ENCODE measurements at places on chromosomes 5 and 9.

DNA sequence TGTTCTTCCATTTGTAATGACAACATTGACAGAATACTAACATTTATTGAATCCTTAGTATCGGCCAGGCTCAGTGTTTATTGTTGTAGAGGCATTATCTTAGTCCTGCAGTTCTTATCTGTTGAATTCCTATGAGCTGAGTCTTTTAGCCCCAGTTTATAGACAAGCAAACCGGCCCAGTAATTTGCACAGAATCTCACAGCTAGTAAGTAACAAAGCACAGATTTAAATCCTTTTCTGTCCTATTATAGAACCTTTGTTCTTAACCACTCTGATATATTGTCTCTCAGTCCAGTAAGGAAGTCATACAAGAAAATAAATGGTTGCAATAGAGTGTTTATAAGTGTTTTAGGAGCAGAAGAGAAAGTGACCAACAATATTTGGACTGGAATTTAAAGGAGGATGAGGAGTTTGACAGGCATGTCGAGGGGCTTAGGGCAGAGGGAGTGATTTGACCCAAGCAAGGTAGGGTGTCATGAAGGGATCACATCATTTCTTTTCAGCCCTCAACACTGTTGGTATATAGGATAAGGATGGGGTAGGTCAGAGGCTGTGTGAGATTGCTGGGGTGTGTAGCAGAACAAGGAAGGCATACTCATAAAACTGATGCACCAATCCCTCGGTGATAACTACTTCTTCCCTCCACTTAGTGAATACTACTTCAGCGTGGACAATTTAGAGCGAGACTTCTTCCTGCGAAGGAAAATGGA lies 39.5 kb downstream of the LARP1 start:
- DNase-seq: no peak

- no peak for DNase-seq
Observed at GRCh38 chr5:31832966-31833365, 194.0 kb downstream of the PDZD2 start.

DNA sequence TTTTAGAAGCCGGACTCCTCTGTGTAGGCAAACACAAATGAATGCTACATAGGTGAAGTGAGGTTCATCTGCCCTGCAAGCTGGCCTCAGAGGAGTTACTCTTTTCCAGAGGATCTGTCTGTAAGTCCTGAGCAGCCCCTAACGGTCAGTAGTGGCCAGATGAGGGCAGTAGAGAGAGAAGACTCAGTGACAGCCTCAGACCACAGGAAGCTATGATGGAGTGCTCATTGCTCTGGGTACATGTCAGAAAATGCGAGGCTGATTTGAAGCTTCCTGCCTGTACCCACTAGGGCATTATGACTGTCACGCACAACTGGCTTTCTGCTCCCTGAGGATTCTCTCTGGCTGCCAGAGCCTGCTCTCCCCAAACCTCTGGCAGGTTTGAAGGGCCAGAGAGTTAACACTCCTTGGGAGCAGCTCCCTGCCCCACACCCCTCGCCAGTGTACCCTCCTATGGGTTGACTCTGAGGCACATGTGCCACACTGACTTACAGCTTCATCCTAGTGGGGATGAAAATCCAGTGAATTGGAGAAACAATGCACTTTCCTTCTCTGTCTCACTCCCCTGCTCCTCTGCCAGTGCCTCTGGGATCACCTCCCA lies 141.5 kb downstream of the GABRG2 start:
- DNase-seq: peak; percentile 28

DNA sequence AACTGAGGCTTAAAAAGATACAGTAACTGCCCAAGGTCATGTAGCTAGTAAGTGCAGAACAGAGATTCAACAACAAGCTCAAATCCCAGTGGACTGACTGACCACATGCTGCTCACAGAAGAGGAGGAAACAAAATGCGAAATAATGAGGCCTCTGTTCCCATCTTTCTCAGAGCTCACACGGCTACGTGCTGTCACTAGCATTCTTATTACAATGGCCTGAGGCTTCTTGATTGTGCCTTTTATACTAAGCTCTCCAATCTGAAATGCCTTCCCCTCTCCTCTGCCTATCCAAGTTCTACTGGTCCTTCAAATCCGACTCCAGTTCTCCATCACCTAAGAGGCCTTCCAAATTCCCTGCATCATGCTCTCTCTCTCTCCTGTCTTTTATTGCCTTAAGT lies 26.0 kb downstream of the SGTB start:
- no peak for DNase-seq

- no peak for DNase-seq
Observed at GRCh38 chr9:121348221-121348620, 21.8 kb downstream of the STOM start.

- DNase-seq: no peak
Observed at GRCh38 chr9:94697972-94698581, 28.4 kb upstream of the AOPEP start.

- no peak for DNase-seq
Observed at GRCh38 chr9:93826905-93827544, 128.1 kb downstream of the BARX1 start.

DNA sequence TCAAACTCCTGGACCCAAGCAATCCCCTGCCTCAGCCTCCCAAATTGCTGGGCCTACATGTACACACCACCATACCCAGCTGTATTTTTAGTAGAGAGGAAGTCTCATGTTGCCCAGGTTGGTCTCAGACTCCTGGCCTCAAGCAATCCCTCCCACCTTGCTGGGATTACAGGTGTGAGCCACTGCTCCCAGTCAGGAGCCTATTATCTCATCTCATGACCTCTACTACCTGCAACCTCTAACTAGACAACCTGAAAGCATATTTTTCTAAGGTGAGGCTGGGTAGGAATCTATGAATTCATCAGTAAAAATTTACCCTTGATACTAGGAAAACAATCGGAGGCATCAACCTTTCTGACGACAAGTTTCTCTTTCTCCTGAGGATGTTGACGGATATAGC lies 10.0 kb downstream of the FAM13B start:
- no peak for DNase-seq

DNA sequence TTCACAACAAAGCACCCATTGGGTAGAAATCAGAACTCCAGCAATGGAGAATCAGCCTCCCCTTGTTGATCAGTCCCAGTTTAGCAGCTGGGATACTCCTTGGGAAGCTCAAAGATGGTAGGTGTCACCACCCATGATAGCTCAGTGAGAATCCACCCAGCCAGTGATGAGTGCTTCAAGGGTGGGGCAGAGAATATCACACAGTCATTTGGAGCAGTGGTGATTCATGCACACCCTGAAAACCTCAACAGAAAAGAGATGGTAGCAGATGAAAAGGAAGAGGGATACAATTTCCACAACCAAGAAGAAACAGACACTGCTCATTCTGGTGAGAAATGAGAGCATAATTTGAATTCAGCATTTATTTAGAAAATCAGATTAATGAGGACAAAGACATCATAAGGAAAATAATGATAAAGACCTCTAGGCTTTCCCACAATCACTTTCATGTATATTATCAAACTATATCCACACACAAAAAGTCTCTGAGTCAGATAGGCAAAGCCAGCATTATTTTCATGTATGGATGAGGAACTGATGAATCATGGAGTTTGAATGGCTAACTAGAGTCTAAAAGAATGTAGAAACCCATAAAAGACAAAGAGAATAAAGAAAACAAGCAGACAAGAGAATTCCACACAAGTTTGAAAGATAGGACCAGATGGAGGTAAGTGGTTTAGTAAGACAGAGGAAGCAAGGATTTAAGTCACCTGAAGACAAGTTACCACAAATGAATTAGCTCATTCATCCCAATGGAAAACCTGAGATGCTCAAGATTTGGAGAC lies 82.9 kb downstream of the FEM1C start:
- peak; percentile 88 for DNase-seq

GRCh38 chr9:95001720-95002119 lies 275.2 kb downstream of the AOPEP start:
- no peak for DNase-seq

DNA sequence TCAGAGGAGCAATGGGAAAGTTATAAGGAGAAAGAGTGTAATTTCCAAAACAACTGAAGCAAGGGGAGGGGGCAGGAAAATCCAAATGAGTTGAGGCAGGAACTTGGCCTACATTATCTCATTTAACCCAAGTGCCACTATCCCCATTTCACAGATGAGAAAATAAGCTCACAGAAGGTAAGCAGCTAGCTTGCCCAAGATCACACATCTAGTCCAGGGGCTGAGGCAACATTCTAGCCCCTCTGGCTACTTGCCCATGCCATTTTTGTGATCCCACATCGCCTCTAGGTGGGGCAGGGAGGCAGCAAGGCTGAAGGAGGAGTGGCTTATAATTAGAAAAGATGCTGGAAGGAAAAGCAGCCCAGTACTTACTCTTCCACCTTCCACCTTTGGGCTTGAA lies 2.6 kb upstream of the PSIP1 start:
- DNase-seq: peak; percentile 12

- no peak for DNase-seq
Observed at GRCh38 chr9:98808411-98808815, 943 bp downstream of the GALNT12 start.

- no peak for DNase-seq
Observed at GRCh38 chr5:18800293-18801025, 1166.2 kb downstream of the TAF11L14 start.

GRCh38 chr5:138869763-138870500 lies 5.2 kb downstream of the LRRTM2 start:
- peak; percentile 46 for DNase-seq

DNA sequence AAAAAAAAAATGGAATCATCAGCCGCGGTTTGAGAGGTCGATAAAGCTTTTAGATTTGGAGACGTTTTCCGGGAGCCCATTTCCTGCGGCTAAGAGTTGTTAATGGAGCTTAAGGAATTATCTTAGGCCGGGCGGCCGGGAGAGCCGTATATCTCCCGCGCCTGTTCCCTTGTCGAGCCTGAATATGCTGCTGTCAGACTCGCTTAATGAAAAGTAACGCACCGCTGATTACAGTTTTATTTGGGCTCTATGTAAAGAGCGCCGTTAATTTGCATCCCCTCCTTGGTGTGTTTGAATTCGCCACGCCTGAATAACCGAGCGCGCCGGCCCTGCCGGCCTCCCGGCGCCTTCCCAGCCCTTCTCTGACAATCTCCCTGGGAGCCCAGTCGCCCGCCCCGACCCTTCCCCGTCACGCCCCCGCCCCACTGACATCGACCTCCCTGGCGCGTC lies 7.9 kb downstream of the IRX4 start:
- no peak for DNase-seq

DNA sequence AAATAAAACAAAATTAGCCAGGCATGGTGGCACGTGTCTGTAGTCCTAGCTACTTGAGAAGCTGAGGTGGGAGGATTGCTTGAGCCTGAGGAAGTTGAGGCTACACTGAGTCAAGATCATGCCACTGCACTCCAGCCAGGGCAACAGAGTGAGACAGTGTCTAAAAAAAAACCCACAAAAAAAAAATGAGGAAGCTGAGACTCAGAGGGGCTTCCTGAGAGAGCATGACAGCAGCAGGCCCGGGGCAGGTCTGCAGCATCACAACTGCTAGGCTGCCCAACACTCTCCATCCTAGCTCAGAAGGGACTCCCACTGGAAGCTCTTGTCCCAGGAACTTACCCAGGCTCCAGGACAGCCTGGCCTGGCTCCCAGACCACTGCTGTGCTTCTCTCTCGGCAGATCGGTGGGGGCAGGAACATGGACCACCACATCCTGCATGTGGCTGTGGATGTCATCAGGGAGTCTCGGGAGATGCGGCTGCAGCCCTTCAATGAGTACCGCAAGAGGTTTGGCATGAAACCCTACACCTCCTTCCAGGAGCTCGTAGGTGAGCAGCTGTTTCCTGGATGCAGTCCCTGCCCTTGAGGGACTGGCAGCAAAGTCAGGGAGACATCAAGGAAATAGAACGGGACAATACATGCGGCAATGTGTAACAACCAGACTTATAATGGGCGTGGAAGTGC lies 19.1 kb downstream of the PTGS1 start:
- DNase-seq: no peak

DNA sequence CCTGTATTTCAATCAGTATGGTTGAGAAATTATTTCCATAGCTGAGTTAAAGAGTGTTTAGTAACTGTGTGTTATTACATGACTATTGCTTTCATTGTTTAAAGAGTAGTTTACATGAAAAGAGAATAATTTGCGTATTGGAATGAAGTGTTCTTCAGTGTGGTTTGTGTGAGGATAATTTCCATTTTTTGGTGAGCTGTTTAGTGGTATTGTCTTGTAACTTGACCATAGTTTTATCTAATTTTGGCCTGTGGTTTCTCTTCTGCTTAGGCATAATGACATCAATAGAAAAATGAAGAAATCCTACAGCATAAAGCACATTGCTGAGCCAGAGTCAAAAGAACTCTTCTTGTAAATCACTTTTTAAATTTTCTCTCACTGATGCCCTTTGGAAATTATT lies 151.2 kb downstream of the SNCAIP start:
- no peak for DNase-seq

- DNase-seq: no peak
Observed at GRCh38 chr5:122420091-122420490, 108.1 kb downstream of the SNCAIP start.

GRCh38 chr5:74378464-74378863 lies 262.1 kb downstream of the ENC1 start:
- DNase-seq: no peak

- DNase-seq: no peak
Observed at GRCh38 chr5:164057121-164057520, 551.7 kb downstream of the MAT2B start.

DNA sequence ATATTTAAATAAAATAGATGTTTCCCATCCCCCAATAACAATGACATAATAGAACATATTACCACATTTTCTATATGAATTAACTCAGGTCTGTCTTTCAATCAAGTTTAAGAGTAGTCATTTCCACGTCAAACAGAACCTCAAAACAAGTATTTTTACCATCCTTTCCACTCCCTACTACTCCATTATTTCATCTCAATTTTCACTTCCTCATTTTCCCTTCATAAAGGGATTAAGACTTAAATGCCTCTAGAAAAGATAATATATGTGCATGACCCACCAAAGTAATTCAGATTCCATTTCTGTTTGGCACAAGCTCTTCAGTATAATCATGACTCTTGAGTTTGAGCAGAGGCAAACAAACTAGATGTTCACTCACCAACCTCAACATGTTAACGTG lies 40.4 kb downstream of the ELOVL7 start:
- DNase-seq: no peak

DNA sequence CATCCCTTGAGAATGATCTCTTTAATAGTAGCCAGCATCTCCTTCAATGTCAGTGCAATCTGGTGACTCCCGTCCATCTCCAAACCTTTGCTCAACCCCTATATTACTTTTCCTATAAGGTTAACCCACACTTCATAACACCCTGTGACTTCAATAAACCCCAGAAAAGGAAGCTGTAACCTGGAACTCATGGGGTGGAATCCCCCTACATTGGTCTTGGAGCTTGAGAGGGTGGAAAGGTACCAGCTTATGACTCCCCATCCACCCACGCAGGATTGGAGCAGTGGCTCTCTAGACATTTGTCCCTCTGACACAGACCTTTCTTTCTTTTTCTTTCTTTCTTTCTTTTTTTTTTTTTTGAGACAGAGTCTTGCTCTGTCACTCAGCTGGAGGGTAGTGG lies 54.7 kb upstream of the ZFR start:
- no peak for DNase-seq
